ENCODE measurements at places on chromosomes 12 and 14.

DNA sequence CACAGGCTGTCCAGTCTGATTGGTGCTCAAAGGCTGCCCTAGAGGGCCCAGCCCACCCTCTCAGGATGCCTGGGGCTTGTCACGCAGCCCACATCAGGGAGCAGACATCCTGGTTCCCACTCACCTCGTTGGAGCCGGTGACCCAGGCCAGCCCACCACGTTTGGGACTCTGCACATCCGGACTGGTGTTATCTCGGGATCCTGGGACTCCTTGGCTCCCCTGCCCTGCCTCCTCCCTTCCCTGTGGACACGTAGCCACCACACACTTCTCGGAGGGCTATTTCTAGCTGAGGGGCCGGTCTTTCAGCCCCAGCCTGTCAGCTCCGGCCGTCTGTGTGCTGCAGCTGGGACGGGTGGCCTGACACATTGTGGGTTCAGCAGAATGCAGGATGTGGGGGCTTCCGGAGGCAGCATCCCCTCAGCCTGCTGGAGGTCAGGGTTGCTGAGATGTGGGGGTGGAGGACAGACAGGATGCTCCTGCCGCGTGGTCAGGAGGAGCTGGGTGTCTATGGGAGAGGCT is 12.8 kb upstream of the FGF23 start:
- no peak for DNase-seq

DNA sequence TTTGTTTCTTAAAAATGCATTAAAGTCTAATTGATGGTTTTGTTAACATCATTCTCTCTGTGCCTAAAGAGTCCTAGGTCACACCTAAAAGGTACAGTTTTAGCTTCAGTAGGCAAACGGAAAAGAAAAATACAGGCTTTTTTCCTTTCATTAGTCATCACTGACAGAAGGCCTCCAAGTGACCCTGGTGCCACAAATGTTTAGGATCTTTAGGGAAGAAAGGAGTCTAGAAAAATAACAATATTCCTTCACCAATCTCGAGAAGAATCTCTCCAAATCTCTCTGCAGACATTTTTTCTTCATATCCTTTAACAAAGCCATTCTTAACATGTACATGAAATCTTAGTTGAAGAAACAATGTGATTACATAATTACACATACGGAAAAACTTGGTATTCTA is 2.0 kb downstream of the DENND5B start:
- no peak for DNase-seq

GRCh38 chr14:54652188-54652587 is 85.3 kb downstream of the SAMD4A start:
- DNase-seq: no peak

DNA sequence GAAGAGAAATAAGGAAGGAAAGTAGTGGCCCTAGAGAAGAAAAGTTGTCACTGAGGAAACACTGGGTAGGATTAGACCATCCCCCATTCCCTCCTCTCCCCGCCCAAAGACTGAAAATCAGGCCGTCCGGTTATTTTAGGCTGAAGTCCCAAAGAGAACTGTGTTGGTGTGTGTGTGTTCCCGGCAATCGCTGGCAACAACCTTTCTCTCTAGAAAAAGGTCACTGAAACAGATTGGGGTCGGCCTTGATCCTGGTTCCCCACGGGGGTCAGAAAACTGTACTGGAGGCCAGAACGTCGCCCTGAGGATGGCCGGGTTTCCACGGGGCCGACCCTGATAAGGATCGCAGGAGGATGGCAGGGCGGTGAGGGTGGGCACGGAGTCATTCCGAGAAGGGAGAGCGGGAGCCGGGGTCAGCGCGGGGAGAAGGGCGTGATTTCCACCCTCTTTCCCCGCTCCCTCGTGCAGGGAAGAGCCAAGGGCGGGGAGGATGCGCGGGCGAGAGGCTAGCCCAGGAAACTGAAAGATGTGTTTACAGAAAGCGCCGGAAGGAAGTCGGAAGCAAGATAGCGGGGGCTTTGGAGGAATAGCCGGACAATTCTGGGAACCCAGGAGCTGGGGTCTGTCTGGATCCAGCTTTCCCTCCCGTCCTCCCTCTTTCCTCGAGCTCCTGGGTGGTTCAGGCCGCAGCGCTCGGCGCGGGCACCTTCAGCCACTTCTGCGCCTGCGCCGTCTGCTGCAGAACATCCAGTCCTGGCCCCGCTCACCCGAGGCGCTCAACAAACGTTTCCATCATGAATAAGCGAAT is 25.3 kb upstream of the SPTLC2 start:
- peak; percentile 55 for DNase-seq

- DNase-seq: no peak
Observed at GRCh38 chr12:14803830-14804160, 325 bp downstream of the C12orf60 start.

Data from stimulated activated CD4-positive, alpha-beta T cell treated with anti-CD3 and anti-CD28 coated beads, TNF-alpha, amount 100 ng/mL, for 1 hour (primary cell).